ENCODE measurements at places on chromosomes 1 and 21.

- DNase-seq, result no peak
Measured at GRCh38 chr1:230117694-230118093, 50.7 kb downstream of the GALNT2 start.

DNA sequence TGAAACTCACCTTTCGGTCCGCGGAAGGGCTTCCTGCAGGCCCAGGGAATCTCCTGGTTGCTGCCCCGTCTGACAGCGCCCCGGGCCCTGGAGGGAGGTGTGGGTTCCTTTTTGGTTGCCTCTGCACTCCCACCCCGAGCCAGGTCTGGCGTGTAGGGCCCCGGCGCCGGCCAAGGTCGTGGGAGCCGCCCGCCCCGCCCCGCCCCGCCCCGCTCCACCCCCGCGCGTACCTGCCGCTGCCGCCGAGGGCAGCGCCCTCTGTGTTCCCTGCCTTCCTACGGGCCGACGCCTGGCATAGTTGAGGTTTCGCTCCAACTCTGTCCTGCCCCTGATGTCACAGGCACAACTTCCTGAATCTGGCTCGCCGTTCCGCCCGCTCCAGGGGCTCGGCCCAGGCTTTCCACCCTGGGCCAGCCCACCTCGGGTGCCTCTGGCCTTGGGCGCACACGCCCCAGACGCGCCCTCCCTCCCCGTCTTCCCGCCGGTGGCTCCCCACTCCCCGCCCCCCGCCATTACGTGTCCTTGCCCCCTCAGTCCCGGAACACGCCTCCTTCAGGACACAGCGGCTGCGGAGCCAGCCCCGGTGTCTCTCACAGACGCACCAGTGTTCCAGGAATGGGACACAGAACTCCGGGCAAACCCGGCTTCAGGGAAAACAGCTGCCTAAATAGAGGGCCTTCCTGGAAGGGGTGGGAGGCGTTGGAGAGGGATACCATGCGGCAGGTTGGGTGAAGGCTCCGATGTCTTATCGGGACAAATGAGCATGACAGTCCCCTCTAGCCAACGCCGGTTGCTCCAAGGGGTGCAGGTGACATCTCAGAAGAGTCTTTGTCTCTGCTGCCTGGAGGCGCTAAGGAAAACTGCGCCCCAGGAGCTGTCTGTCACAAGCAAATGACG, at the start of gene KIAA0040:
TSS of gene KIAA0040 (minus strand) at position 147 of the 897 bp plus-strand sequence. CDS start 31,763 bp downstream, outside the sequence.
- no peak for DNase-seq

GRCh38 chr1:16158025-16158424, 2.2 kb upstream of the EPHA2 start:
- no peak for DNase-seq

GRCh38 chr1:113670650-113671049, 88.6 kb downstream of the PHTF1 start:
- DNase-seq, result no peak

DNA sequence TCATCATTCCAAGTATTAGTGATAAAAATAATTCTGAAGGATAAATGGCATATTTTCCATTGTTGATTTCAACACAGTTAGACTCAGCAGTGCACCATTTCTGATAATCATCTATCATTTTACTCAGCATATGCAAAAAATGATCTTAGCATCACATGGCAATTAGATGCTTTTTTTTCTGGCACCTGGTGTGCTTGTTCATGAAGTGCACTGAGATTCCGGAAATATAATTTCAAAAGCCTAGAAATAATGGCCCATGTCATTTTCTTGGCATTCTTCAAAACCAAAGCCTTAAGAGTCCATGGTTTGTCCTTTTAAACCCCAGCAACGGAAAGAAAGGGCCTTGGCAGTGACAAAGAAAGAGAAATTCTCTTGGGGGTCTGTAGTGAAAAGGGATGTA, 278.8 kb downstream of the KIF26B start:
- no peak for DNase-seq

DNA sequence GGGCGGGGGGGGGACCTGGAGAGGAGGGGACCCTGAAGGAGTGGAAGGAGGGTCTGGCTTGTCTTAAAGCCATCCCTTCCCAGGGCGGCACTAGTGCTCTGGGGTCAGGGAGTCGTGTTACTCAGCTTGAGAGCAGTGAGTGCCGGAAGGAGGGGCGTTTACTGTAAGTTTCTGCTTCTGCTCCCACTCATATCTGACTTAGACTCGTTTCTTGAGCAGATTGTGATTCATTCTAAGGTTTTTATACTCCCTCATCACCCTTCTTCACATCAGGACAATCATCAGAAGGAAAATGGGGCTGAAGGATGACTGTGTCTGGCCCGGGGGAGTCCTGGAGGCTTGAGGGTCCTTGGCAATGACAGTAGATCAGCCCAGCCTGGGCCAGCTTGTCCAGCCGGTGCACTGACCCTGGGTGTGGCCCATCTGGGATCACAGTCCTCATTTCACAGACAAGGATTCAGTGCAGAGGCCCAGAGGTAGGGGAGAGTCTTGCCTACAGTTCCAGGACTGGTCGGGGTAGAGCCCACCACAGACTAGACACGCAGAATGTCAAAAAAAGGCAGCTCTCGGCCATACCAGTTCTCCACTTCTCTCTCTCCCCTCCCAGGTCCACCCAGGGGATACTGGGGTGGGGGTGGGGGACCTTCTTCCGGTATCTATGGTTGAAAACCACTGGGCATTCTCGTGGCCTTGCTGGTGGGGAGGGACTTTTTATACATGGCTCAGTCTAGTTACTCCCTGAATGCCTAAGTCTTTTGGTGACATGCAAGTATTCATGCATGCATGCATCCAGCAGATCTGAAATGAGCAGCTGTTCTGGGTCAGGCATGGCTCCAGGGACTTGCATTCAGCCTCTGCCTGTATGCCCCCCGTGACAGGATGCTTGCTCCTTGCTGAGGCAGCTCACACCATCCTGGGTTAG, 5.1 kb downstream of the TNFRSF8 start:
- DNase-seq, result no peak

- DNase-seq, result no peak
Measured at GRCh38 chr1:168518201-168518689, 25.6 kb downstream of the XCL2 start.

- no peak for DNase-seq
Measured at GRCh38 chr1:246573491-246573890, 7.2 kb downstream of the CNST start.

- DNase-seq, result no peak
Measured at GRCh38 chr1:207873055-207873890, 37.7 kb downstream of the CD34 start.

DNA sequence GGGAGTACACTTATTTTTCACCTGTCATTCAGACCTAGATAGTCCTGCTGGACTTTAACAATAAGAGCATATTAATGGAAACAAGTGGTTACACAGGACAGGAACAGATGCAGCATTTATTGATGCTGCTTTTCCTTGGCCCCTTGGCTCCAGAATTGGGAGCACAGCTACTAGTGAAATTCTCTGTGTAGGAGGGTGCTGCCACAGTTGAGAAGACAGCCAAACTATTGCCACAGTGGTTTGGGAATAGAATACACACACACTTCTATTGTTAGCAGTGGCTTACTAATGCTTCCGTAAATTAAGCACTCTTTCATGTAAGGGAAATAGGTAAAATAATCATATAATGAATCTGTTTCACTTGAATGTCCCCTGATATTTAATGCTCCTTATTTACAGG, 105.3 kb upstream of the TENT5C start:
- DNase-seq, result no peak

- no peak for DNase-seq
Measured at GRCh38 chr21:29240136-29240535, 58.6 kb upstream of the BACH1 start.

DNA sequence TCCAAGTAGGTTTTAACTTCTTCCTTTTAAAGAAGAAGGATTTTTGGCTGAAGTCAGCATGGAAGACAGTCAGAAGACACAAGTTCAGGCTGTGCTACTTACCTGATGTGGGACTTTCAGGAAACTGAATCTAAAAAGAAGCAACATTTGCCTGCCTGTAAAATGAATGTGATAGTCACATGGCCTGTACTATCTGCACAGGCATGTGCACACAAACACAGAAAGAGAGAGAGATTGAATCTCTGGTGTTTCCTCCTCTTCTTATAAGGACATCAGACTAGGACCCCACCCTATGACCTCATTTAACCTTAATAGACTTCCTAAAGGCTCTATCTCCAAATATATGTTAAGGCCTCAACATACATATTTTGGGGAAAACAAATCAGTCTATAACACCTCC, 542.9 kb downstream of the PLPP3 start:
- DNase-seq, result no peak

- DNase-seq, result no peak
Measured at GRCh38 chr1:41509270-41509671, 24.8 kb upstream of the EDN2 start.

GRCh38 chr1:153985341-153985912, 712 bp downstream of the RAB13 start:
- no peak for DNase-seq

DNA sequence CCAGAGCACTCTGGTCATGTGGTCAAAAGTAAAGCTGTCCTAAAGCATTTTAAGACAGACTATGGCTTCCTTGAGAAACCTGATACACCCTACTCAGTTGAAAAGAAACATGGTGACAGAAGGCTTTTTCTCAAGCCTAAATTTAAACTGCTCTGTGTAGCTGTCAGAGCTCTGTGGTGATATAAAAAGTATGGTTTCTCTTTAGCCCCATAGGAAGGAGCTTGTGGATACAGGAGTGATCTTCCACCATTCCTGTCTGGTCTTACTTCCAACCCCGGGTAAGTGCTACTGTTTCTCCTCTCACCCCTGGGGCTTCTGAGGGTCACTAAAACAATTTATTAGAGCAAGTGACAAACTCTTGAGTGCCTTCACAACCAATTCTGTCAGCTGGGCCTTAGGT, 8.5 kb downstream of the TP53BP2 start:
- DNase-seq, result no peak

DNA sequence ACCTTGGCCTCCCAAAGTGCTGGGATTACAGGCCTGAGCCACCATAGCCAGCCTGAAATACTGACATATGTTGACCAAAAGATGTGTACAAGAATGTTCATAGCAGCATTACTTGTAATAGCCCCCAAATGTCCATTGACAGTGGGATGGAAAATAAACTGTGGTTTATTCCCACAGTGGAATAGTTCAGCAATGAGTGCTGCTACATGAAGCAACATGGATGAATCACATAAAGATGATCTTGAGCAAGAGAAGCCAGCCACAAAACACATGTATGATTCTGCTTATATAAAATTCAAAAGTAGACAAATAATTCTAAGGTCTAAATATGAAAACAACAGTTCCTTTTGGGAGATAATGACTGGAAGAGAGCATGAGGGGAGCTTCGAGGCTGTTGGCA, 9.1 kb upstream of the CREG1 start:
- no peak for DNase-seq

All from NCI-H2227 treated with DMSO at 0.1 percent for 48 hours (cell line).